Mesendoderm (in vitro differentiated cells): ENCODE measurements at places on chromosomes 16 and 17.
A peak's percentile ranks its signal among the peaks of the same experiment; 100 is the strongest.

- DNase-seq = peak; percentile 66
These were observed 15.6 kb downstream of the MRPS23 start for GRCh38 chr17:57834146-57834741.

GRCh38 chr16:23280483-23280967, 21.6 kb upstream of the SCNN1B start:
- DNase-seq = no peak

GRCh38 chr16:74213372-74213771, 83.2 kb upstream of the PSMD7 start:
- no peak for DNase-seq

- peak; percentile 63 for DNase-seq
These were observed at the start of gene MXRA7 for GRCh38 chr17:76710863-76711611. Gene MXRA7 (minus strand): TSS chr17:76710965. CDS start chr17:76710946, 19 bp downstream.

DNA sequence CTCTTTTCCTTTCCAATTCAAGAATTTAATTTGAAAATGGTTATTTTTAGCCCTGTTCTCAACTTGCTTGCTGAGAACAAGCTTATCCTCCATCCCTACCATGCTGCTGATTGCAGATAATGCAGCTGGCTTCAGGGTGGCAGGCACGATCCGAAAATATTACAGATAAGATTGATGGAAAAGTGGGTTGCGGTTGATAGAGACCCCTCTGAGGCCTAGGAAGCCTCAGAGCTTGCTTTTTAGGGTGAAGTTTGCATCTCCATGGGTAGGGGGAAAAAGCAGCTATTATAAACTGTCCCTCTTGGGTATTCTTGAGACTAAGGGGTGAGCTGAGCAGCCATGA, 116.5 kb upstream of the GOT2 start:
- peak; percentile 41 for DNase-seq

DNA sequence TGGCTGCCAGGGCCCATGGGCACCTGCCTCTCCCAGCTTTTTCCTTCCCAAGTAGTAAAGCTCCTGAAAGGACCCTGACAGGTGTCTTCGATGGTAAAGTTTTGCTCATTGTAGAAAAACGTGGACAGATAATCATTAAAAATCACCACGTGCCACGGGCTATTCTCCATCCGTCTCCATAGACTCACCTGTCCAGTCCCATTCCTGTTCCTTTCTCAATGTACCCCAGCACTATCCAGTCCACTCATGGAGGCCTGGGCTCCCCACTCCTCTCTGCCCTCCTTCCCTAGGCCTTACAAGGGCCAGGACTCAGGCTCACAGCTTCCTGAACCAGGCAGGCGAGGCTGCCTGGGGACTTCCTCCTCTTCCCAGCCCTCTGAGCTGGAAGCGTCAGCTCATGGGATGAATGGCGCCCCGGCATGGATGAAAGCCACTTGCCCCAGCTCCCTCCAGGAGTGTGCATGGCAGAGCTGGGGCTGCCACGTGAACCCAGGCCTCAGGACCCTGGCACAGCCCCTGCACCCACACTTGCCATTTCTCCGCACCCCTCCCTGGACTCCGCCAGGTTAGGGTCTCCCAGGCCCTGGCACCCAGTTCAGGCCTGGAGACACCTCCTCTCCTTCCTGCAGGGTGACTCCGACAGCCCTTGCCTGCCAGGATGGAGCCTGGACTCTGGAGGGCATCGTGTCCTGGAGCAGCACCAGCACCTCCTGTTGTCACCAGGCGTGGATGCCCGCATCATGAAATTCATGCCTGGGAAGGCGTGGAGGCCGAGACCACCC, 8.8 kb downstream of the CTRB1 start:
- DNase-seq = no peak

DNA sequence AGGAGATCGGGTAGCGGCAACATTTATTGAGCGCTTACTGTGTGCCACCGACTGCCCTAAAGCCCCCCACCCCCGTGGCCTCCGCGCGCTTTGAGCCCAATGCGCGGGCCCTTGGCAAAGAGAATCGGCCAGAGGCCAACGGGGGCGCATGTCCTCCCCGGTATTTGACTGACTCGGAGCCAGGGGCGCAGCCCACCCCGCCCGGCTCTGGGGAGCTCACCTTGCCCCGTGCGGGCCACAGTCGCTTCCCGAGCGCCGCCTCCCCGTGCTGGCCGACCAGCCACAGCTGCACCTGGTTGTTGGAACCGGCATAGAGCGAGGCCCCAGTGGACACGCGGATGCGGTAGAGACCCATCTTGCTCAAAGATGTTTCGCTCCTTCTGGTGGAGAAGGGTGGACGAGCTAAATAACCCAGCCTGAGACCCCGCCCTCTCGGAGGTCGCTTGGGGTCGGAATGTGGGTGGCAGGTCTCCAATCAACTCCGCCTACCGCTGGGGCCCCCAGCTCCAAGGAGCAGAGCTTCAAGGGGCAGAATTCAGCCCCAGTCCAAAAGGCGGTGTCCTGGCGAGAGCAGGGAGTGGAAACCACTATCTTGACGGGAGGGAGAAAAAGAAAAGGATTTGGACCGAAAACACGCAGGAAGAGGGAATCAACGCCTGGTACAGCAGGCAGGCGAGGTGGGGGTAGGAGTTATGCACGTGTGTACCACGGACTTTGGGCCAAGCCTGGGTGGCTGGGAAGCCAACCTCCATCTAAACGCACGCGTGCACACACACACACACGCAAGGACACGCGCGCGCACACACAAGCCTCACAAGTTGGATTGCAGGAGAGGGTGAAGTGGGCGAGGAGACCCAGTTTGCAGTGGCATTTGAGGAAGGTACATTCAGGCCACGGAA, at the start of gene ALOX15:
TSS of gene ALOX15 (minus strand) at position 382 of the 899 bp plus-strand sequence. CDS start at position 355, 27 bp downstream.
- DNase-seq = peak; percentile 26

DNA sequence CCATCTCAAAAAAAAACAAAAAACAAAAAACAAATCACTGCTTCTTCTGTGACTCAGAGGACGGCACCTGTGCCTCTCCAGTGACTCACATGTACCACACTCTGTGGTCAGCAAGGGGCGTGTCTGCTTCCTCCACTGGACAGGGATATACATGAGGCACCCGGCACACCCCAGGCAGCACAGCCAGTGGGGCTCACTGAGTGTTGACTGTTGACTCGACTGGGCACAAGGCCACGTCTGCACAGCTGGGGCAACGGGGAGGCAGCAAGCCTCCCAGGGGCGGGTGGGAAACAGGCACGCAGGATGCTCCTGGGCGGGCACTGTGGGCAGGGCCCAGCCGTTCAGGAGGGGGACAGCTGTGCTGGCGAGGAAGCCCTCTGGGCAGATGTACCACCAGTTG, 64.1 kb downstream of the TIMM22 start:
- no peak for DNase-seq

GRCh38 chr16:77840673-77841501, 52.5 kb downstream of the VAT1L start:
- DNase-seq = no peak

- no peak for DNase-seq
These were observed 7.4 kb upstream of the SLC13A2 start for GRCh38 chr17:28466001-28466400.

GRCh38 chr16:75099738-75100602, 16.6 kb downstream of the LDHD start:
- peak; percentile 54 for DNase-seq

- no peak for DNase-seq
These were observed 169.7 kb upstream of the ZFHX3 start for GRCh38 chr16:73217654-73218053.

DNA sequence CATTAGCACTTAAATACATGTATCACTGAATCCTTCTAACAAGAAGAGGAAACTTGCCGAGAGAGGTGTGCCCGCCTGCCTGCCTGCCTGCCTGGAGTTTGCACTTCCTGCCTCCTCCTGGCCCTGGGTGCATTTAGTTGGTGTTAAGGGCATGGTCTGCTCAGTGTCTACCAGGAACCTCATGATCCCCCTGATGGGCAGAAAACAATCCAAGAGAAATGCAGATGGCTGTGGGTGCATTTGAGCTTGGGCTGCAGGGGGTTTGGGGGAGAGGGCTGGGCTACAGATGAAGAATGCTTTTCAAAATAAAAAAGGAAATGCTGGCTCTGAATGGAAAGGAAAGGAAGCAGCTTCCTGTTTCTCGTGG, 10.1 kb downstream of the KSR1 start:
- no peak for DNase-seq

- no peak for DNase-seq
These were observed 17.4 kb downstream of the ADGRG1 start for GRCh38 chr16:57645691-57646387.

DNA sequence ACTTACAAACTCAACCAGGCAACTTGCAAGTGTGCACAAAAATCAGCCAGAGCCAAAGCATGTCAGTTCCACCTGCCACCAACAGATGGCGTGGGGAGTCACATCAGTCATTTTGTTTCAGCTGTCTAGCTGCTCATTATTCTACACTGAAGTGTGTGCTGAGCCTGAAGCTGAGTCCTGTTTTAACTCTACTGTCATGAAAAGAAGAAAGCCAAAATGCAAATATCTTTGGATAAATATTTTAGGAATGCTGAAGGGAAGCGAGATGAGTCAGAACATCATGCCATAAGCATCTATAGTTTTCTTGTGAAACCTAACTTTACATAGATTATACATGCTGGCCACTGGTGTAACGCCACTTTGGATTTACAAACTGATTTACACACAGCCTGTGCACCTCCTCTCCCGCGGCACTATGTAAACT, 172.6 kb downstream of the CDK5R1 start:
- peak; percentile 62 for DNase-seq

DNA sequence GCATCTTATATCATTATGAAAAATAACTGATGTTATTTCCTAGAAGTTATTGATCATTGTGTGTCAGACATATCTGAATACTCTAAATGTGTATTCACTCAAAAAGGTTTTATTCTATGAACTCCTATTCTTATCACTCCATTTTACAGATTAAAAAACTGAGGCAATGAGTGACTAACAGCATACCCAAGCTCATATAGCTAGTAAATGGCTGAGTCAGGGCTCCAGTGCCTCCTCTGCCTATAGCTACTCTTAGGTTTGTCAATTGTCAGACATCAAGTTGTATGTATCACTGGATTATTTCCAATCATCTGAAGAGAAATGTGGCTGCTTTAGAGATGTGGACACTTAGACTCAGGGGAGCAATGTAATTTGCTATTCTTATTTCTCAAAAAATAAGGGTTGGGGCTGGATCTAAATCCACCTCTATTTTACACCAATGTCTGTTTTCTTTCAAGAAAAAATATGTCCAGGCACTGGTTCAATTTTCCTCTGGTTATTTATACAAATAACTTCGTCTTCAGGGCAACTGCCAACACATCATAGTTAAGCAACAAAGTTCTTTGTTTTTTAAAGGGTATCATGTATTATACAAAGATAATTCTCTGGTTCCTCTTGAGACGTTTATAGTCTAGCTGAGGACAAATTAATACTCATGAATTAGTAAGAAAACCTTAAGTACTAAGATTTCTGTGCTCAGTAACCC, 328.9 kb upstream of the MAF start:
- no peak for DNase-seq

DNA sequence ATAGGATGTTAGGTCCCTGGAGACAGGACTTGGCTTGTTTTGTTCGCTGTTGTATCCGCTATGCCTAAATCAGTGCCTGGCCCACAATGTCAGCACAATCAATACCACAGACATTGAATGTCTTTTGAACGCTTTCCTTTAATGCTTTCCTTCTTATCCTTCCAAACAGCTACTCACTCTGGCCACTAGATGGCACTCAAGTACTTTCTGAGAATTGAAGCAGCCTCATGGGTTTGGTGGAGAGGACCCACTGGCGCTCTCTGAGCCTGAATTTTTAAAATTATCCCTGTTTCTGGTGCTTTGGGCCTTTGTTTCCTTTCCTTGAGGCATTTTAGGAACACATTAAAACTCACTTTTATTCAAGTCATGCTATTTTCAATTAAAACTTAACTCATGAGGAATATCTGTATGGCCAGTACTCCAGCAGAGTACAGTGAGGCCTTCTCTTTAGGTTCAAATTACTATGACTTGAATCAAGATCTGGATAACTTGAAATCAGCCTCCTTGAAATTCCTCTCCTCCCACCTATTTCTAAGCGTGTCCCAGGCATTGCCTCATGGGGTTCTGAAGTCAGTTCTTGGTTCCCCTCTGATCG, 3.2 kb upstream of the NLRP1 start:
- peak; percentile 85 for DNase-seq

DNA sequence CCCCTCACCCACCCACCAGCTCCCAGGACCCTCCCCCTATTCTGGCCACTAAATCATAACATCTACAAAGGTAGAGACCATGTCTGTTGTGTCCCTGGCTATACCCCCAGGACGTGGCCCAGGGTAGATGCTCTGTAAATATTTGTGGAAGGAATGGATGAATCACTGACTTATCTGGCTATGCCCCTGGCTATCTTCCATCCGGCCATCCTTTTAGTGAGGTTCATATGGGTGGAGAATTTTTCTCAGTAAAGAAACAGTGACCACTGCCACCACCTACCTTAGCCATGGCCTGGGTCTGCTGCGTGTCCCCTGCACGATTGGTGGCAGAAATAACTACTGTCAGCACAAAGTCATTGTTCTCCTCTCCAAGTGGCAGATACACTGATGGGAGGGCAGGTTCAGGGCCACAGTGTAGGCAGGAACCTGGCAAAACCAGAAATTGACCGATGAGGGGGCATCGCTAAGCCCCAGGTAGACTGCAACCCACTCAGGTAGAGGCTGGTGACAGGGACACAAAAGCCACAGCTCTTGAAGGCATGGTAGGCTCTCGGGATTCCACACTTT, 63.1 kb upstream of the BCO1 start:
- DNase-seq = no peak

- DNase-seq = no peak
These were observed 29.7 kb downstream of the ESRP2 start for GRCh38 chr16:68206245-68206644.

GRCh38 chr16:12529582-12529981, 274.1 kb downstream of the CPPED1 start:
- no peak for DNase-seq

DNA sequence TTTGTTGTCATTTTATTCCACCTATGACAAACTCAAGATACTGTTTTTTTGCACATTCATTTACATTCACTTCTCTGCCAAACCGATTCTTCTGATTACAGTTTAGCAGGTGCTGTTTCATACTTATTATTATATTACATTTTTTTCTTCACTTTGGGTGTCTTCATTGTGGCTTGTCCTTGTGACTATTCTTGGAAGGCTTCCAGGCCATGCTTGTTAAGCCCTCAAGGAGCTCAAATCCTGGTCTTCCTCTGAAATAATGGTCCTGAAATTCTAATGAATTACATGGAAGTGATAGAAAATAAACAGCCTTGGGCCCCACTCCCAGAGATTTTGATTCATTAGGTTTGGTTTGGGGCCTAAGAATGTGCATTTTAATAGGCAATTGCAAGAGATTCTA, 1.4 kb downstream of the KRTAP2-4 start:
- no peak for DNase-seq

DNA sequence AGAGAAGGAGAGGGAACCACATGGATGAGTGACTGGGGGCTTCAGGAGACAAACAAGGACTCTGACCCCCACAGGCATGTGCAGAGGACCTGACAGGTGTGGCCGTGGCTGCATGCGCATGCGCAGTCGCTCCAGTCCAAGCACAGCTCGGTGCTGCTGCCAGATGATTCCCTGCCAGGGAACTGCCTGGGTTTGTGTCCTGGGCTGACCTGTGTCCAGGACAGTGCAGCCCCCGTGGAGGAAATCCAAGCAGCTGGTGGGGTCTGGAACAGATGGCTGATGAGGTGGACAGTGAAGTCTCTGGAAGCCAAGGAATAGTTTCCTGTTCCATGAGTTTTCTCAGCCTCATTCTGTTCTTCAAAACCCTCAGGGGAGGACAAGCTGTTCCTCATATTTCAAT, 27.3 kb downstream of the LASP1 start:
- no peak for DNase-seq

GRCh38 chr17:68457539-68458259, 403 bp upstream of the WIPI1 start:
- DNase-seq = peak; percentile 99
